ENCODE measurements at places on chromosomes 6 and 20.

- DNase-seq: no peak
Observed at GRCh38 chr20:9507544-9508239, 6.7 kb upstream of the LAMP5 start.

- DNase-seq: no peak
Observed at GRCh38 chr6:30152016-30152673, 8.9 kb downstream of the TRIM10 start.

- DNase-seq: no peak
Observed at GRCh38 chr6:47371139-47371869, 61.6 kb upstream of the TNFRSF21 start.

GRCh38 chr6:131213501-131213990 lies 78.3 kb downstream of the AKAP7 start:
- DNase-seq: no peak

GRCh38 chr6:26065952-26066380 lies 21.3 kb upstream of the HFE start:
- no peak for DNase-seq

DNA sequence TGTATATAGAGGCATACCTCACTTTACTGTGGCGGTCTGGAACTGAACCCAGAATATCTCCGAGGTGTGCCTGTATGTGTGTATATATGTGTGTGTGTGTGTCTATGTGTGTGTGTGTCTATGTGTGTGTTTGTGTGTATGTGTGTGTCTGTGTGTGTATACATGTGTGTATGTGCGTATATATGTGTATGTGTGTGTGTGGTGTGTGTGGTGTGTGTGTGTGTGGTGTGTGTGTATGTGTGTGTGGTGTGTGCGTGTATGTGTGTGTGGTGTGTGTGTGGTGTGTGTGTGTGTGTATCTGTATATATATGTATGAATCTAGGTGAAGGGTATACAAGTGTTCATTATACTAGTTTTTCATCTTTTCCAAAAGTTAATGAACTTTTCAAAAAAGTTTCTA lies 4.2 kb upstream of the NPEPL1 start:
- DNase-seq: no peak

DNA sequence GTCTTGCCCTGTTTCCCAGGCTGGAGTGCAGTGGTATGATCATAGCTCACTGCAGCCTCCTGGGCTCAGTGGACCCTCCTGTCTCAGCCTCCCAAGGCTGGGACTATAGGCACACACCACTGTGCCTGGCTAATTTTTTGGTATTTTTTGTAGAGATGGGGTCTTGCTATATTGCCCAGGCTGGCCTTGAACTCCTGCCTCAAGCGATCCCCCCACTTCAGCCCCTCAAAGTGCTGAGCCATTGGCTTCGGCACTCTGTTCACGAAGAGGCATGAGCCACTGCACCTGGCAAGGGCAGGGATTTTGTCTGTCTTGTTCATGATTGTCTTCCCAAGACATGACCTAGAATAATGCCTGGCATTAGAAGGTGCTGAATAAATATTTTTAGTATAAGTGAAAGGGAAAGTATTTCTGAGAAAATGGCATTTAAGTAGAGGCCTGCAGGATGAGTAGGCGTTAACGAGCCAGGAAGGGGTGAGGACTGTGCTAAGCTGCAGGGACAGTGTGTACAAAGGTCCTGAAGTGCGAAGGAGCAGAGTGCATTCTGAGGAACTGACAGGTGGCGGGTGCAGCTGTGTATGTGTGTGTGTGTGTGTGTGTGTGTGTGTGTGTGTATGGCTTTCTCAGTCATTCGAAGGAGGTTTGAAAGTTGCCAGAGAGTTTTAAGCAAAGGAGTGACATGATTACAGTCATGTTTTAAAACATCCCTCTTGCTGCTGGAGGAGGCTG lies 43.0 kb downstream of the VEGFA start:
- DNase-seq: no peak

DNA sequence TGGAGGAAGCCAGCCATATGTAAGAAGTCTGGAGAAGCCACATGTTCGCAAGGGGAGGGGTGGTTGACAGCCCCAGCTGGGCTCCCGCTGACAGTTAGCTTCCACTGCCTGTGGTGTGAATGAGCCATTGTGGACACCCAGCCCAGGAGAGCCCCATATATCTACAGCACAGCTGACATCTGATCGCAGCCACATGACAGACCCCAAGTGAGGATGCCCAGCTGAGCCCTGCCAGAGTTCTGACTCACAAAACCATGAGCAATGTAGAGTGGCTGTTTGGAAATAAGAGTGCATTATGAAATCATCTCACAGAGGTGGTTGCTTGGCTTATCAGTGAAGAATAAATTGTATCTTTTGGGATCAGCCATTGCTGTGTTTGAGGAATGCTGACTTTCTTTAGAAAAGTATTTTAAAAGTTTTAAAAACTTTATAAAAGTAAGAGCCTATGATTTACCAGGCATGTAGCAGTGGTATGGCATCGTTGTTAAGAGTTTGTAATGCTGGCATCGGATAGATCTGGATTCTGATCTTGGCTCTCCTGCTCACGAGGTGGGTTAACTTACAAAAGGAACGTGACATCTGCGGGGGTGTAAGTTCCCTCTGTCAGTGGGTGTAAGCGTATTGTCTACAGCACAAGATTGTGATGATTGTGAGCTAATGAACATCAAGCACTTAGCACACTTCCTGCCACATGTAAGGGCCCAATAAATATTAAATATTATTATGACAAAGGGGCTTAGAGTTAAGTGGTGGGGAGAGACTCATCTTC lies 24.1 kb downstream of the CFAP61 start:
- no peak for DNase-seq

- DNase-seq: no peak
Observed at GRCh38 chr6:48961781-48962415, 501.2 kb downstream of the MMUT start.

GRCh38 chr6:163384510-163384909 lies 30.0 kb upstream of the QKI start:
- DNase-seq: no peak

DNA sequence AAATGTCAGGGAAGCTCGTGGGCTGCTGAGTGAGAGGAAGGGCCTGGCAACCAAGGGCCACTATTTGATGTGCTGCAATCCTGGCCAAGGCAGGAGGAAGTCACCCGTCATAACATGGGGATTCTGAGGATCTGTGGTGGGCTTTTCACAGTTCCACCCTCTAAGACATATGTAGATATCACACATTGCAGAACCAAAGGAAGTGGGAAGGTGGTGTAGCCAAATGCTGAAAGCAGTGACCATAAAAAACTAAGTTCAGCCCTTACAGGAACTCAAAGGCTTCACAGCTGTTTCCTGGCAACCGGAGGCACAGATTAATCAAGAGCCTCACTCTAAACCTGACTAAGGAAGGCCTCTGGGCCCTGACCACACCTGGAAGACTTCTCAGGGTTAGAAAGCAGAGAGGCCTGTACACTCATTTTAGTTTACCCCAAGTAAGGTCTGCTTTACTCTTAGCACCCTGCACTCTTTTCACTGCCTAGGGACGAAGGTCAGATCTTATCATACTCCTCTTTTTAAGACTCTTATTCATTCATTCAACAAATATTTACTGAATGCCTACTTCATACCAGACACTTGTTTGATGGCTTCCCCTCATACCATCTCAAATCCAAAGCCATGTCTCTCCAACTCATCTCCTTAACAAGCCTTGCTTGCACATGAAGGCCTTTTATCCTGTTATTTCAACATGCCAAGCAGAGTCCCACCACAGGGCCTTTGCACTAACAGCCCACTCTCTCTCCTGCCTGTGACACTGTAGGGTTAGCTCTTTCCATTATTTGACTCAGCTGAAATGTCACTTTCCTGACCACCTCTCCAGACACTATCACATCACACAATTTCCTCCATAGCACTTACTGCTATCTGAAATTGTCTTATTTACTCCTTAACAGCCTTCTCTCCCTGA lies 2.6 kb downstream of the UBE2V1 start:
- DNase-seq: no peak

GRCh38 chr20:33783818-33784217 lies 27.3 kb upstream of the CHMP4B start:
- no peak for DNase-seq

DNA sequence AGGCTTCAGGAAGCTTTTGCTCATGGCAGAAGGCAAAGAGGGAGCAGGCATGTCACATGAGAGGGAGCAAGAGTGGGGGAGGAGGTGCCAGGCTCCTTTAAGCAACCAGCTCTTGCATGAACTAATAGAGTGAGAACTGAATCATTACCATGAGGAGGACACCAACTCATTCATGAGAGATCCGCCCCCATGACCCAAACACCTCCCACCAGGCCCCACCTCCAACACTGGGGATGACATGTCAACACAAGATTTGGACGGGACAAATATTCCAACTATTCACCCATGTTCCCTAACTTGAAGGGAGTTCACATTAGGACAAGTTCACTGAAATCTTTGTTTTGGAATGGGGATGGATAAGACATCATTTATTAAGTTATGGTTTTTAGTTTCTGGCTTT lies 155.2 kb upstream of the ESR1 start:
- no peak for DNase-seq

- DNase-seq: no peak
Observed at GRCh38 chr6:135280375-135281136, 99.4 kb downstream of the MYB start.

DNA sequence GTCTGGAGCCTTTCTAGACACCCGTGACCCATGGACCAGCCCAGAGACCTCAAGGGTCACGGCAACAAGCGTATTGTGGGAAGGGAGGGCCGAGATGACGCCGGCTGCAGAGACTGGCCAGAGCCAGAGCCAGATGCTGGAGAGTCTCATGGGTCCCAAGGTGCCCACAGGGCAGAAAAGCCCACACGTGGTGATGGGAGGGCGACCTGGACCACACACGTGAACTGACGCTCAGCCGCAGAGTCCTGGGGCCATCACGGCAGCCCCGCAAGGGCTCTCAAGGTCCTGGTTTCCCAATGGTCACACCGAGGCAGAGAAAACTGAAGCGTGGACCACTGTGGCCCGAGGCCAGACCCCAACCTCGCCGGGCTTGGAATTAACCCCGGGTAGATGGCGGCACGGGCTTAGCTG lies 92.6 kb downstream of the YTHDF1 start:
- peak; percentile 59 for DNase-seq

DNA sequence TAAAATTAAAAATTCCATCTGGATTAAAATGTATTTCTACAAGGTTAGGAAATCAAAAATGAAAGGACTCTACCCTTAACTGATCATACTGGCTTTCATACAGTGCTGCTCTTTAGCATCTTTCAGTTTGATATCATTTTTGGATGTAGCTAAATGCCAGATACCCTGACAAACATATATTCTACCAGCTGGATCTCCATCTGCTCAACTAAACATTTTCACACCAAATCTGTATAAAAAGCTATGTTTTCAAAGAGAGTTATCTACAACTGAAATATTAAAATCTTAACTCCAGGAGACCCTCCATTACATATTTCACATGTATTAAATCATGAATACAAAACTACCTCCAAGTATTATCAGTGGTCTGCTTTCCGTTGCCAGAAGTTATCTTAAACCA lies 95.7 kb downstream of the EPHA7 start:
- DNase-seq: no peak

- no peak for DNase-seq
Observed at GRCh38 chr6:2127484-2127911, 117.9 kb downstream of the GMDS start.
